ENCODE measurements at places on chromosomes 2 and 18.

DNA sequence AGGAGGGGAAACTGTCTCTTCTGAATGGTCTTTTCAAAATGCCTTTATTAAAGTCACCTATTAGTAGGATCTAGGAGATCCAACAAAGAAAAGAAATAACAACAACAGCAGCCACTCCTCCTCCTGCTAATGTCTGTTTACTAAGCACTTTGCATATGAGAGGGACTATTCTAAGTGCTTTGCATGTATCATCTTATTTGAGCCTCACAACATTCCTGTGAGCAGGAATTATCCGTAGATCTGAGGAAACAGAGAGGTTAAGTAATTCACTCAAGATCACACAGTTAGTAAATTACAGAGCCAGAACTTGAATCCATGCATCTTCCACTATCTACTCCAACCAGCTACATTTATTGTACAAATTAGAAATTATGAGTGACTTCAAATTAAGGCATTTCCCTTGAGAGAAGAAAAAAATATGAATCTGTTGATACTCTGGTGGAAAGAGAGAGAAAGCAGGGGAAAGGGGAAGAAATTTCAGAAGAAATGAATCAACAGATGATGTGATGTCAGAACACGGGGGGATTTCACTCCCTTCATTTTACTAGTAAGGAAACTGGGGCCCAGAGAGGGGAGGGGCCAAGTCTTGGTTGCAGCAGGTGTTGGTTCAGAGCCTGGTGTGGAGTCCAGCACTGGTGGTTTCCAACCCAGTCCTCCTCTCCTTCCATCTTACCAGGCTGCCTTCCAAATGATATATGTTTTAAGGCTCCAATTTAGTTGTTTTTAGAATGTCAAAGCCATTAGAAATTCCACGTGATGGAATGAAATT lies 49.7 kb downstream of the TSN start:
- DNase-seq: no peak

- no peak for DNase-seq
Measured at GRCh38 chr18:34637094-34637801, 72.8 kb upstream of the DTNA start.

- no peak for DNase-seq
Measured at GRCh38 chr2:184004289-184004947, 593.9 kb upstream of the ZNF804A start.

GRCh38 chr2:152740743-152741328 lies 22.4 kb downstream of the ARL6IP6 start:
- DNase-seq: peak; percentile 36

GRCh38 chr18:59604877-59605276 lies 92.3 kb downstream of the CCBE1 start:
- no peak for DNase-seq

DNA sequence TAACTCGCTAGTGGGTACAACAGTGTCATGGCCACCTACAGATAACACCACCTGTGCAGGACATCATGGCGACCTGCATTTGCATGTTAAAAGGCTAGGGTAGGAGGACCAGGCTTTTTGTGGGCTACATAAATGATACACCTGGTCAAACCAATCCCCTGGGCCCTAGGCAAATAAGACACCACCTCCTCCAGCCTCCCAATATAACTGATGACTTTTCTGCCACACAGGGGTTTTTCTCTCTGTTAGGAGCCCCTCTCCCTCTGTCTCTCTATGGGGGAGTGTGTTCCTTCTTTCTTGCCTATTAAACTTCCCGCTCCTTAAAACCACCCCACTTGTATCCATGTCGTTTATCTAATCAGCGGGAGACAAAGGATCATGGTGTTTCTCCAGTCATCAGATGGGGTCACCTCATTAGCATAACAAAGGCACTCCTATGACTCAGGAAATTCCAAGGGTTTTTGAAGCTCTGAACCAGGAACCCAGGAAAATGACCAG lies 10.8 kb upstream of the BUB1 start:
- DNase-seq: no peak

Measured in non-pigmented ciliary epithelial cell (primary cell).